ENCODE measurements at places on chromosomes 4 and X.

- DNase-seq, result no peak
Observed at GRCh38 chr4:86919561-86920223, 15.1 kb upstream of the AFF1 start.

- peak; percentile 95 for DNase-seq
Observed at GRCh38 chr4:121255986-121256750, 92.0 kb upstream of the TNIP3 start.

- DNase-seq, result no peak
Observed at GRCh38 chrX:136030303-136031191, 45.3 kb downstream of the SLC9A6 start.

DNA sequence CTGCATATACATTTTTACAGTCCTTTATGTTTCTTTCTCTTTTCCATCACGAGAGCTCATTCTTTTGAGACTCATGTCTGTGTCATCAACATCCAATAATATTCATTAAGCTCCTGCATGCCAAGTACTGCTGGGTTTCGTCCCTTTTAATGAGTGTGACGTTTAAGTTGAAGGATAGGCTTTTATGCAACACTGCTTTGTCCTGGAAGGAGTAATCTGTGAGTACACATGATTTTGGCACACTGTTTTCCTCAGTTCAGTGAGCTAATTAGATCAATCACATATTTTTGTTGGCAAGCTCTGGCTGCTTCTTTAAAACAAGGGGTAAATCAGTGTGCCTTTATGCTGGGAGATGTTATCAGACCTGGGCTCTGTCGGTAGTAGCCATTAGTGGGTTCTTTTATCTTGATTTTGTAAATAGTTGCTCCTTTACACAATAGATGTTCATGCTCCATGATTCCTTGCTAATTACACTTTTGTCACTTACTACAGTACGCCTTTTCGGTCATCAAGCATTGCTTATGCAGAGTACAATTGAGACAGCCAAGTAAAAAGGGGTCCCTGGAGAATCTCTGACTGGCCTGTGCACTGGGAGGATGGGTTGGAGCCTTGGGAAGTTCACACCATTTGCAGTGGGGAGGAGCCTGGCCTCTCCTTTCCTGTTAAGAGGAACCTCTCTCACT, 132.6 kb downstream of the FHIP1A start:
- no peak for DNase-seq

DNA sequence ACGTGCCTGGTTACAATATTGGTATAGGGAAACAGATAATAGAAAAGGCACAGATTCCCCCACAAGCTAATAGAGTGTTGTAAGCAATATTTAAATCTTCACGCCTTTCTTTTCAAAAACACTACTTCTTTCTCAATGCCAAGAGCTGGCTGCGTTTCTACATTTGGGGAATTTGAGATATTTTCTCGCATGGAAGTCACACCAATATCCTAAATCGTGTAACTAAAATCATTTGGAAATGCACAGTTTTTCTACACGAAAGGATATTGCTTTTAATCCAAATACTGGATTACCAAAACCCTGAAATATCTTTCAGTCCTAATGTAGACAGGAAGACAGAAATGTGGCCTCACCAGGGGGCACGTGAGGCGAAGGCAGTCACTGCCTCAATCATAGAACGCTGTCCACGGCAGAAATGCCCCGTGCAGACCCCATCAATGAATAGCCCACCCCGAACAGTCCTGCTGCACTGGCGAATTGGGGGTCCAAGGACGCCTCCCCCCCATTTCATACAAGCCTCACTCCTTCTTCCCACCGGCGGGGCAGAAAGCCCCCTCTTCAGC, 106.6 kb downstream of the NSUN7 start:
- DNase-seq, result no peak

DNA sequence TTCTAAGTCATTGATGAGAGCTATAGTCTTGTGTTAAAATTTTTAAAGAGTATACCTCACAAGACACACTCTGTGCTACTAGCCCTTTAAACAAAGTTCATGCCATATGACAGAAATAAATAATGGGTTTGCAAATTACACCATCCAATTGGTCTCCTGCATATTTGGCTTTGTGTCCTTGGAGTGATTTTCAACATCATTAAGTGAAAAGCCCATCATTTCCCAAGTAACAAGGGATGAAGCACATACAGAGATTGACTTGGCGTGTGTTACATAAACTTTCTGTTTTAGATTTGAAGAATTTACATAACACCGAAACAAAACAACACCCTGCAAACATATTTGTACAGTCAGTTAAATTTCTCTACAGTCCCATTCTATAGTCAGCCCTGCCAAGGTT, 216.9 kb upstream of the NEIL3 start:
- no peak for DNase-seq

- DNase-seq, result peak; percentile 31
Observed at GRCh38 chr4:26020083-26020668, 106.2 kb downstream of the SMIM20 start.

GRCh38 chr4:83535520-83536361, at the start of gene GPAT3:
Gene GPAT3, plus strand, starts transcription at chr4:83536108. Its CDS starts 515 bp downstream, at chr4:83536623.
- DNase-seq, result peak; percentile 77

DNA sequence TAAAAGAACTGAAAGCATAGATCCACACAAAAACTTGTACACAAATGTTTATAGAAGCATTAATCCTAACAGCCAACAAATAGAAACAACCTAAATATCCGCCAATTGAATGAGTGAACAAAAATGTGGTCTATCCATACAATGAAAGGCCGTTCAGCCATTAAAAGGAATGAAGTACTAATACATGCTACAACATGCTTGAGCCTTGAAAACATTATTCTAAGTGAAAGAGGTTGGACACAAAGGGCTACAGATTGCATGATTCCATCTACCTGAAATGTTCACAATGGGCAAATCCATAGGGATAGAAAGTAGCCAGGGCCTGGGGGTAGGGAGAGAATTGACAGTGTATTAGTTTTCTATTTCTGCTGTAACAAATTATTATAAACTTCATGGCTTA, 169.2 kb downstream of the SPCS3 start:
- no peak for DNase-seq

GRCh38 chrX:28498658-28499057, 88.6 kb upstream of the IL1RAPL1 start:
- no peak for DNase-seq

DNA sequence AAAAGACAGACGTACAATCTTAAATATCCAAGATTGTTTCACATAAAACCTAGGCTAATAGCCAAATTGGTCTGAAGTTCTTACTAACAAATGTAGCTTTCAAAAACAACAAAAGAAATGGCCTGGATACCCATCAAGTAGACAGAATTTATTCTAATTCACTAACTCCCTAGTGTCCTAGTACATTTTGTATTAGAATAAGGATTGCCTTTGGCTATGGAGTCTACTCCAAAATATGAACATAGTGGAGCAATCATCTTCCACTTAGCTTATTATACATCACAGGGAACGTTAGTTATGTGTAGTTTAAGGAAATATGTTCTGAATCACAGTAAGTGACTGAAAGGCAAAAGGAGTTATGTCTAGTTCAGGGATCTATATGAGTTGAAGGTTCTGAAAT, 81.7 kb downstream of the MAPK10 start:
- DNase-seq, result no peak

- no peak for DNase-seq
Observed at GRCh38 chr4:118849867-118850487, 14.1 kb upstream of the SEC24D start.

DNA sequence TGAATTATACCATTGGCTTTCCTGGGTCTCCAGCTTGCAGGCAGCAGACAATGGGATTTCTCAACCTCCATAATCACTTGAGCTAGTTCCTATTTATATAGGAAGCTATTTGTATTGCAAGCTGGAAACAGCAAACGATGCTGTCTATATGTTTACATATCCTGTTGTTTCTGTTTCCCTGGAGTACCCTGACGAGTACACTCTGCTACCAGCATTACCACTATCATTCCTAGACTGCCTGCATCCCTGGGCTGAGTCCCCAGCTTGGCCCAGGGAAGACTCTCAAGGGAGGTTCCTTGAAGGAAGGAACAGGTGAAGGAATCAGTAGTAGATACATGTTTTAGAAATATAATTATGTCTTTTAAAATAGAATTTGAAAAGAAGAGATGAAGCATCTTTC, 81.4 kb downstream of the EVC2 start:
- no peak for DNase-seq

- DNase-seq, result no peak
Observed at GRCh38 chr4:134636338-134637051, 434.9 kb upstream of the PABPC4L start.

GRCh38 chr4:114607056-114607455, 8.4 kb downstream of the UGT8 start:
- no peak for DNase-seq

- no peak for DNase-seq
Observed at GRCh38 chr4:55949482-55949802, 697 bp downstream of the CEP135 start.

- DNase-seq, result no peak
Observed at GRCh38 chrX:72392816-72393800, 87.4 kb upstream of the CITED1 start.

DNA sequence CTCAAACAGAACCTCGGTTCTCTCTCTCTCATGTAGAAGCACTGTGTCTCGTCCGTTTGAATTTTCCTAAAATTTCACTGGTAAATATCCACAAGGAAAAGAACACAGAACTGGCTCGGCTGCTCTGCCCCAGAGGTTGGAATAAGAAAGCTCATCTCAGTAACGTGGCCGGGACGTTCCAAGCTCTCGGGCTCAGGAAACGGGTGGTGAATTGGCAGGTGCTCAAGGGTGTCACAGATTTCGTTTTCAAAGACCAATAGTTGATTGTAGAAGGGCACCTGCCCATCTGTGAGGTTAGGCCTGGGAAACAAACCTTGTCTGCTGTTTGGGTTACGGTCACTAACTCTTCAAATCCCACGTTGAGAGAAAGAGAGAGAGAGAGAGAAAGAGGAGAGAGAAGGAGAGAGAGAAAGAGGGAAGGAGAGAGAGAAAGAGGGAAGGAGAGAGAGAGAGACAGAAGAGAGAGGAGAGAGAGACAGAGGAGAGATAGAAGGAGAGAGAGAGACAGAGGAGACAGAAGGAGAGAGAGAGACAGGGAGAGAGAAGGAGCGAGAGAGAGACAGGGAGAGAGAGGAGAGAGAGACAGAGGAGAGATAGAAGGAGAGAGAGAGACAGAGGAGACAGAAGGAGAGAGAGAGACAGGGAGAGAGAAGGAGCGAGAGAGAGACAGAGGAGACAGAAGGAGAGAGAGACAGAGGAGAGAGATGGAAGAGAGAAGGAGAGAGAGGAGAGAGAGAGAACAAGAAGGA, 106.6 kb downstream of the CRLF2 start:
- no peak for DNase-seq

GRCh38 chrX:51456246-51456645, 40.1 kb downstream of the NUDT11 start:
- no peak for DNase-seq

GRCh38 chr4:140149846-140150635, 3.9 kb downstream of the MAML3 start:
- peak; percentile 55 for DNase-seq

GRCh38 chrX:15072259-15072658, 197.6 kb downstream of the ASB9 start:
- DNase-seq, result no peak

DNA sequence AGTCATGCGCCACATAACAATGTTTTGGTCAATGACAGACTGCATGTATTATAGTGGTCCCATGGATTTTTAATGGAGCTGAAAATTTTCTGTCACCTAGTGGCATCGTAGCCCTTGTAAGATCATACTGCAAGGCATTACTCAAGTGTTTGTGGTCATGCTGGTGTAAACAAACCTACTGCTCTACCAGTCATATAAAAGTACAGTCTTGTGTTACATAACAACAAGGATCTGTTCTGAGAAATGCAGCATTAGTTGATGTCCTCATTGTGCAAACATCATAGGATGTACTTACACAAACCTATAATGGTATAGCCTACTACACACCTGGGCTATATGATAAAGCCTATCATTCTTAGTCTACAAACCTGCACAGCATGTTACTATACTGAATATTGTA, 34.6 kb downstream of the COX18 start:
- DNase-seq, result no peak

- DNase-seq, result no peak
Observed at GRCh38 chr4:17690898-17691297, 76.5 kb downstream of the MED28 start.

- no peak for DNase-seq
Observed at GRCh38 chrX:132393992-132394391, 94.8 kb downstream of the MBNL3 start.

DNA sequence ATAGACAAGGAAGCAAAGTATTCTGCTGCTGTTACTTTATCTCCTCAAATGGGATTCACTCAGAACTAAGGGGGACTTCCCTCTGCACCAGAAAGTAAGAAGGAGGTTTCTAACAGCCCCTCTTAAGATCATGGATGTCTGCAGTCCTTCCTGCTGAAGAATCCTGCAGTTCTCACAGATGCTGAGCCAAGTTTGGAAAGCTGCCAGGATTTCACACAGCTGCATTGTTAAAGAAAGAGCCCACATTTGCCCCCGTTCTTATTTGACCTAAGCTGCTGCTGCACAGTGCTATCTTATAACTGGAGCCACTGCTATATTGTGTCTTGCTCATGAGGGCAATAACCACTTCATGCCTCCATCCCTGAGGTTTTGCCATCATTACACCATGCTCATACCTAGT, 81.1 kb downstream of the FAAH2 start:
- DNase-seq, result no peak

DNA sequence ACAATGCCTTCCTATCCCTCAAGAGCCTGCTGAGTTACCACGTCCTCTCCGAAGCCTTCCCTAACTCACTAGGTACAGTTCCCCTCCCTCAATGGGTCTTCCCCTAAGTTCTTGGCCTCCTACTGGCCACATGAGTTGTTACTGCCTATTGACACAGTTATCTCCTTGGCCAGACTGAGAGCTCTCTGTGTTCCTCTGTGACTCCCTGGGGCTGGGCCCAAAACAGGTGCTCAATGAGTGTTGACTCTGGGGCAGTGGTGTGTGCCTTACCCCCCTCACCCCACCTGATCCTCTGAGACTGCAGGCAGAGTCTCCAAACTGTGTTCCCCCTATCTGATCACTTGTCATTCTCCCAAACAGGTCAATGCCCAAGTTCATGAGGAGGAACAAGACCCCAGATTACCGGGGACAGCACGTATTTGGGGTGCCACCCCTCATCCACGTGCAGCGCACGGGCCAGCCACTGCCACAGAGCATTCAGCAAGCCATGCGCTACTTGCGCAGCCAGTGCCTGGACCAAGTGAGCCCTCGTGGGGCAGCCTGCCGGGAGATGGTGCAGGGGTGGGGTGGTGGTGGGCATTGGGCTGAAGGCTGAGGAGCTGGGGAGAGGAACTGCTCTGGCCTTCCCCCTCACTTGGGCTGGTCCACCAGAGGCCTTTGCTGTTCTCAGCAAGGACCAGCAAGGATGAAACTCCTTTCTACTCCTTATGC, 72.6 kb downstream of the STARD8 start:
- peak; percentile 5 for DNase-seq

GRCh38 chrX:41082783-41083182, 2.5 kb upstream of the USP9X start:
- DNase-seq, result no peak

GRCh38 chr4:186307497-186307896, 41.5 kb downstream of the F11 start:
- no peak for DNase-seq

GRCh38 chr4:95674521-95674981, 125.8 kb upstream of the UNC5C start:
- no peak for DNase-seq

GRCh38 chr4:187865914-187866313, 129.7 kb upstream of the ZFP42 start:
- no peak for DNase-seq

- no peak for DNase-seq
Observed at GRCh38 chrX:37998586-37999262, 7.6 kb upstream of the SYTL5 start.

- DNase-seq, result no peak
Observed at GRCh38 chrX:152405561-152405960, 45.6 kb downstream of the GABRA3 start.

Measured in activated CD4-positive, alpha-beta T cell treated with anti-CD3 and anti-CD28 coated beads, Interleukin-2, amount 50 U/mL, for 16 hours (primary cell).